ENCODE measurements at places on chromosomes 16 and 17. TPM values are rescaled to one million over a fixed set of nuclear protein-coding genes. Genes with fewer than 3 reads are reported as not detected.

GRCh38 chr17:56694825-56695224 lies 101.3 kb downstream of the NOG start:
- DNase-seq = no peak

- DNase-seq = no peak
Measured at GRCh38 chr17:72466199-72466598, 345.4 kb downstream of the SOX9 start.

GRCh38 chr16:46853713-46854443 lies 22.9 kb upstream of the C16orf87 start:
- DNase-seq = no peak

The MARCHF10 gene
- total RNA-seq = not detected

DNA sequence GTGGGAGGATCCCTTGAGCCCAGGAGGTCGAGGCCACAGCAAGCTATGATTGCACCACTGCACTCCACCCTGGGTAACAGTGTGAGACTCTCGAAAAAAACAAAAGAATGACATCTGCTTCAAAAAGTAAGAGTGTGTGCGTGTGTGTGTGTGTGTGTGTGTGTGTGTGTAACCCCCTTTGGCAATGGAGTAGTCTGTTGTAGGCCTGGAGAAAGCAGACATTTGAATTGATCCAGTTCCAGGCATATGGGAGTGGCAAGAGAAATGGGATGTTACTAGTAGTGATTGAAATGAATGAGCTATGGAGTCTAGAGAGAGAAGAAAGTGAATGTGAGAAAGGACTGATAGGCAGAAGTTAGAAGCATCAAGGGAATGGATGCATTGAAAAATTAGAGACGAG lies 9.9 kb downstream of the CASC3 start:
- no peak for DNase-seq

The CSH2 gene
- total RNA-seq = not detected

The SLC16A11 gene
- not detected for total RNA-seq

The VTN gene
- total RNA-seq = 3.1 TPM

DNA sequence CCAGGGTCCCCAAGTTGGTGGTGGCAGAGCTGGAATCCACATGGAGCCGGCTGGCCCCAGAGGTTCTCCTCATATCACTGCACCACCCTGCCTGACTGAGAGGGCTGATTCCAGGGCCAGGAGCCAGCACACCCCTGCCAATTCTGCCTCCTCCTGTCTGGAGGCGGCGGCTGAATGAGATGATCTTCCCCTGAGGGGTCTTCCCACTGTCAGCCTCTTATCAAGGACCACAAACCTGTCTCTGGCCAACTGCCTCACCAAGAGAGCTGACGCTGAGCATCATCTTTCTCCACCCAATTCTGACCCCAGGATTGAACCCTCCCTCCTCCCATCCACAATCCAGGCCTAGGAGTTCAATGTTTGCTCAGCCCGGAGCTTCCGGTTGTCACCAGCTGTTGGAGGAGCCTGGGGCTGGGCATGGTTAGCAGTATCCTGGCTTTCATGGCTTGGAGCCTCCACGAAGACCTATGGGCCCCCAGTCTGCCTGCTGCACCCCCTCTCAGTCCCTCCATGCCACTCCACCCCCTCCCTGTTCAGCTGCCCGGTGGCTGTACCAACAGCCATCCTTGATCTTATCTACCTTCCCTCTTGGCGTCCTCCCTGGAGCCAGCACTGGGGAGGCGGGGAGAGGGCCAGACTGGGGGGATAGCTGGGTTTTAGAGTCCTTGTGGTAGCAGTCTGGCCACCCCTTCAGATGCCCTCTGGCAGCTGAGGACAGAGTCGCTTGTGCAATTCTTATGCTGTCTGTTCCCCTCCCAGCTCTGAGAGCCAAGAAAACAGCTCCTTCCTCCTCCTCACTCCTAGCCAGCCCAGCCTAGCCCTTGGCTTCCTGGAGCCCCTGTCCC lies 25.6 kb downstream of the ABCC3 start:
- no peak for DNase-seq

DNA sequence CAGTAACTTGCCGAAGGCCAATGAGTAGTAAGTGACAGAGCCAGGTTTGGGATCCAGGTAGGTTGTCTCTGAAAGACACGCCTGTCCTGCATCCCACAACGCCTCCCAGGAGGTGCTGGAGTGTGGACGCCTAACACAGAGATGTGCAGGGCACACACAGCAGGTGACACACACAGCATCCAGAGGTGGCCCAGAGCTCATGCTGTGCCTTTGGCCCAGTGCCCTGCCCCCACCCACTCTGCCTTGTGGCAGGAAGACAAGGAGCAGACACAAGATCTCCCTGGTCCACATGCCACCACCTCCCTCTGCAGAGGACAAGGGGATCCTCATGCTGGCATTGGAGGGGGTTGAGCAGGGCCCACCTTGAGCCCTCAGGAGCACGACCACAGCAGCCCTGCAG lies 14.7 kb upstream of the STH start:
- no peak for DNase-seq

DNA sequence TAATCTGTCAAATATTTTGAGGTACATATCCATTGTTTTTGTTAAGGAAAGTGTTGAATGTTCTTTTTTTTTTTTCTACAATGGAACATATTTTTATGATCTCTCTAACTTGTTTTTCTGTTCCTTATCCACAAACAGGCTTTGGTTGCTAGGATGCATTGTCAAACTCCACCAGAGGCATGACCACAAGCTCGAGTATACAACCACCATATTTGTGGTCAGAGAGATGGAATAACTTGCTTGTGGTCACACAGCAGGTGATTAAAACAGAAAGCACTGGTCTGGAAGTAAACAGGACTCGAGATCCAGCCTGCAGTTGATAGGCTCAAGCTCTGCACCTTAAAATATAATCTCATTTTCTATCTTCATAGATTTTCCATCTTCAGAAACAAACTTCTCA lies 105.8 kb upstream of the ADAMTS18 start:
- DNase-seq = no peak

DNA sequence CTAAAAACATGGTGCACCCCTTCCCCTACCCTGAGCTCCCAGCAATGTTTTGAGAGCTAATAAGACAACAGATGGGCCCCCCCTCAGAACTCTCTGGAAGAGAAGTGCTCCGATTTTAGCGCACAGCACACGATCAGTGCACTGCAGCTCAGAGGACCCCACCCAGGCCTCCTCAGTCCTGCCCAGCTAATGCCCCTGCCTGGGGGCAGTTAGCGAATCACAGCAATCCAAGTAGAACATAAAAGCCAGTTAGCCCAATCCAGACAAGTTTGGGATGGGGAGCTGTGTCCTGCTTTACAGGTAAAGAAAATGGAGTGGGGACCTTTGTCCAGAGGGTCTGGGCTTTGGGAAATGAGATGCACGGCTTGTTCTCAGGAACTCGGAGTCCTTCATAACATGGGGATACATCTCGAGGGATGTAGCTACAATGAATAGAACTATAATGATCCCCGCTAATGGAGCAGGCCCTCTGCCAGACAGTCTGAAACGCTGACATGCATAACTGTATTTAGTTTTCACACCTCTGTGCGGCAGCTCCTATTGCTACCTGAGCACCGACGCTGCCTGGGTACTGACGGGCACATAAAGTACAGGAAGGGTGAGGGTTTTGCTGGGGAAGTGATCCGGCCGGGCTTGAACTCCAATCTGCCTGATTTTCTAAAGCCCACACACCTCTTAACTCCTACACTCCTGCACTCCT lies 29.7 kb upstream of the CDC42EP4 start:
- no peak for DNase-seq

DNA sequence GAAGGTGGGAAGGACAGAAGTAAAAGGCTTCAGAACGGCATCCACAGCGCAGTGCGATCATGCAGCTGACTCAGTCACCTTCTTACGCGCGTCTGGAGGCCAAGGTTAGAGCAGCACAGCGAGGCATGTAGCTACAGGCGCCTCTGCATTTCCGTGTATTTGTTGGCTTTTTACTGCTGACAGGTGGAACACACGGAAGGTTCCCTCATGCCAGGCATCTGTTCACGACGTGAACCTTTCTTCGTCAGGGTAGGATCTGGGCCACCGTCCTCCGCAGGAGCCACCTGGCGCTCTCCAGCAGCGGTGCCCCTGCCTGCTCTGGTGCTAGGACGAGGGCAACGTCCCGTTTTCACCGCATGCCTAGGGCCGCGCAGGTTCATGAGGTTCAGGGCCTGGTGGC lies 15.3 kb downstream of the TMEM204 start:
- no peak for DNase-seq

The RSKR gene
- 11.8 TPM for total RNA-seq

GRCh38 chr16:67415872-67416793 lies at the start of gene ZDHHC1:
Gene ZDHHC1 (minus strand): TSS chr16:67416477. CDS start chr16:67407775, 8,702 bp downstream.
- no peak for DNase-seq
